ENCODE measurements at places on chromosomes 4 and X. TPM values are rescaled to one million over a fixed set of nuclear protein-coding genes. Genes with fewer than 3 reads are reported as not detected.

DNA sequence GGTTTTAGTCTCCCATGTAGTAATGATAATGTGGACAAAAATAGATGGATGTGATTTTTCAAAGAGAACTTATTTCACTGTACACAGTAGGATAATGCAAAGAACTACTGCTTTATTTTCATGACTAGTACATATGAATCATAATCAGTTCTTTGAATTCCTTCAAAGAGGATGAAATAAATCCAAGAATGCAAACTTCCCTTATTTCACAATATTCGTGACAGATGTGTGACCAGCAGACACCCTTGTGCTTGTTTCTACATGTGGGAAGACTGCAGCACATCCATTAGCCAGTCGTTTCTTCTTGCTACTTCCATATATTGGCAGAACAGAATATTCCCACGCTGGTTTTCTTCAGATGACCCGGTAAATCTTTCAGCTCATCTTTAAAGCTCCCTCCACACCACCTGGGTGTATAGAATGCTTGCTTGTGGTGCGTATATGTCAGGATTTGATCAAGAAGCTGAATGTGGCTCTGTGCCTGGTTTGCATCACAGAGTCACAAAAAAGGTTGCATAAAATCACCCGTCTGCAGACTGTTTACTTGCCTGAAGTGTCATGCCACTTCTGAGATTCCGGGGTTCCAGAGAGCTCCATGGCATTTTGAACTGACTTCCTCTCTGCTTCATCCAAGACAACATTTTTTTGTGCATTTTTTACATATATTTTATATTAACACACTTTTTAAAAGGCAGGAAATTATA lies 47.7 kb upstream of the FAT4 start:
- DNase-seq: no peak

DNA sequence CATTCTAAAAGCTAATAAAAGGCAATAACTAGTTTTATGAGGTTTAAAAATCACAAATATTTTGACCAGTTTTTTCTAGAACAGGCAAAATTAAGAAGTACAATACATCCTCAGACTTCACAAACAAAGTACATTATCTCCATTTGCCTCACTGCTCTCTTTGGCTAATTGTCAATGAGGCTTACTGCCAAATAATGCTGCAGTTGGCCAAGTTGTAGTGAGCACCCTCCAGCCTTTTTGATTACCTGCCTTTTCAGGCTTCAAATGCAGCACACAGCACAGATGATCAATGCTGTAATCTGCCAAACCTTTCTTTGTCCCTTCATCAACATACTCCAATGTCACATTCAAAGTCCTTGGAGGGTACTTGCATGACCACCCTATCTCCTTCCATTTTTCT lies 605.2 kb downstream of the KLHL13 start:
- DNase-seq: no peak

DNA sequence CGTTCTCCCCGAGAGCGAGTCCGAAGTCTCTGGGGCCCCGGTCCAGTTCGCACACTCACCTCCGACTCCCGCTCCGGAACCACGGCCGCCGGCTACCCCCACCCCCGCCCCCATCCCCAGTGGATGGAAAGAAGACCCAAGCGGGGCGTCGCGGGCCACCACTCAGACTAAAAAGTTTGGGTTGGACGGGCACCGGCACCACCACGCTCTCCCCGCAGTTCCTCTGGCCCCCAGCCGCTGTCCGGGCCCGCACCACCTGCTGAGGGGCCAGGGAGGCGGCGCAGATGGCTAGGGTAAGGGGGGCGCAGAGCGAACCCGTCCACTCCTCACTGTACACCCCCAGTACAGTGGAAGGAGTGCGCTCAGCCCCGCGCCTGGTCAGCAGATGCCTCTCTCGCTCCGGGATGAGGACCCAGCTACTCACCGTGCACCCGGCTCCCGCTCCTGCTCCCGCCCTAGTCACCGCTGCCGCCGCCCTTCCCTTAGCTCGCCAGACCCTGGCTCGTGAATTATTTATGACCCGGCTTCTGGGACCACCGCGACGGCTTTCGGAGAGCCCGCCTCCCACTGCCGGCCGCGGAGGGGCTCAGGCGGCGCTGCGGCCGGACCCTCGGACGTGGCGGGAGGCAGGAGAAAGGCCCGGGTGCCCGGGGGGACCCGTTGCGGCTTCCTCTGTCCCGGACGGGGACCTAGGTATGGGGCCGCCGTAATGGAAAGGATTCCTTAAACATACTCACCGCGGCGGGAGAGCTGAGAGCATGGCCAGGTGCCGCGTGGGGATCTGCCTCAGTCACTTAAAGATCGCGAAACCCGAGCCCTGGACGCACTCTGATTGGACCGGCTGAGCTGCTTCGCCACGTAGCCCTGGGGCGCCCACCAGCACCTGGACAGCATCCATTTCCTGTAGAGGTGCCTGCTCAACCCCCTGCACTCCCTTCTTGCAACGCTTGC lies at the start of gene PROM1:
PROM1 (minus strand) TSS at position 783 of the 951 bp plus-strand sequence. CDS start 8,117 bp downstream, outside the sequence.
- DNase-seq: peak; percentile 23

DNA sequence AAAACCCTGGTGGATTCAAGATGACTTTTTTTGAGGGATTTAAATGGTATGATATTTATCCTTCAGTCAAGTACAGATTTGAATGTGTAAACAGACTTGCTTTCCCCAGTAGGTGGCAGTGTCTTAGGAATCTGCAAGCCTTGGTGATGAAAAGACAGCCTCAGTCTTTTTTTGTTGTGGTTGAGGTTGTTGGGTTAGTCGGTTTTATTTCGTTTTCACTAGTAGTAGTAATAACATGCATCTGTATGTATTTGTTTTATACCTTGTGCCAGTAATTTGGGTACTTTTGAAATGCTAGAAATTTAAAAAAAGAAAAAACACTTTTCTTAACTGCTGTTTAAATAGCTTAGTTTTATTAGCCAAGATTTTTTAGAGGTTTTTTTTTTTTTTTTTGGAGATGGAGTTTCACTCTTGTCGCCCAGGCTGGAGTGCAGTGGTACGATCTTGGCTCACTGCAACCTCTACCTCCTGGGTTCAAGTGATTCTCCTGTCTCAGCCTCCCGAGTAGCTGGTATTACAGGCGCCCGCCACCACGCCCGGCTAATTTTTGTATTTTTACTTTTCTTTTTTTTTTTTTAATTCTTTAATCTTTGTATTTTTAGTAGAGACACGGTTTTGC lies 39.2 kb downstream of the COPS4 start:
- peak; percentile 41 for DNase-seq

DNA sequence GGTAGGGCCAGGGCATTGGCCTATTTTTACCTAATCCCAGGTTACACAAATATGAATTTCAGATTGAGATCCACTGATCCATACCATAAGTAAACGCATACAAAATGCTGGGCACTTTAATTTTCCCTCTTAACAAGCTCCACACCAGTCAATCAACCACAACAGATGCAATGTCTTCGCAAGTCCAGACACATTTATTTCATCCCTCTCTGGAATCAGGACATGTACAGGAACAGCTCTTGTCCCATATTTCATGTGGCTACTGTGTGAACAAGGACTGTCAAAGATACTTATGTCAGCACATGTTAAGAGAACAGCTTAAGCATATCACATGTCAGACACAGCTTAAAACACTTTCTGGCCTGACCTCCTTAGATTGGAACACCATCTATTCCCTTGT lies 145.9 kb downstream of the PPP3CA start:
- DNase-seq: no peak

The TCEAL2 gene
- total RNA-seq: 10.5 TPM

The MAGEE2 gene
- total RNA-seq: 0.43 TPM
